ENCODE measurements at places on chromosomes 5 and 9.

- no peak for DNase-seq
Observed at GRCh38 chr9:105318729-105319191, 74.3 kb downstream of the SLC44A1 start.

DNA sequence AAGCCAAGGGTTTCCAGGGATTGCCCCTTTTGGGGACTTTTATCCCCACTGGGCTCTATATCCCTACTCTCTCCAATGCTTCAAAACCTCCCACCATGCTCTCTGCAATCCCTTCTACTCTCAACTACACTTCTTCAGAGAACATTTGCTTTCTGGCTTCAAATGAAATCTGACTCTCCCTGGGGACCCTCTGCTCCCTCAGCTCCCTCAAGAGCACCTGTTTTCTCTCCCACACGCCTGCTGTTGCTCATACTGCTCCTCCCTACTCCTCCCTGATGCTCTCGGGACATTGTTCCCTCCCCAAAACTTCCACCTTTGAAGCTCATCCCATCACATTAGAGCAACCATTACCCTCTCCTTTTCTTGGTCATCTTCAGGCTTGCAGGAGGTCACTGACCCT lies 344.9 kb downstream of the CDK5RAP2 start:
- no peak for DNase-seq

DNA sequence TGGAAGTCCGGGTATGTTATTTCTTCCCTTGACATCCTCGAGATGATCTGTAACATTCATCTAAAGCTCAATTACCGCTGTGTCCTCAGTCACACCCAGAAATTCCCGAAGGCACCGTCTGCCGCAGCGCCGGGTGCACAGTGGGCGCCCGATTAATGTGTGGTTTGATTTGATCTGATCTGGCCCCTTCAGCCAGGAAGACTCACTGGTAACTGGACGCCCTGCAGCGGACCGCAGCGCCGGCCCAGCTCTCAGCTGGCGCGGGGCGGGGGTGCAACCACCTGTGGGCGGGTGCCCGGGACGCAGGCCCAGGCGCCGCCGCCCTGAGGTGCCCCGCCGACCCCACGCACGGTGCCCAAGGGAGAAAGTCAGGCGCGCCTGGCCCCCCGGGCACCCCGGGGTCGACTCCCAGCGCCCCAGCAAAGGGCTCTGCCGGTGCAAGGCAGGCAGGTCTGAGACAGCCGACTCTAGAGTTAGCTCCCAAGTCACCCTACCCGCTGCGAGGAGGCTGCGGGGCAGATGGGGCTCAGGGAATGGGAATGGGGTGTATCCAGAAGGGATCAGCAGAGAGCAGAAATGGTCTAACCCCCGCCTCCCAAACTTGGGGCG lies 1.7 kb downstream of the EPB41L4B start:
- no peak for DNase-seq

DNA sequence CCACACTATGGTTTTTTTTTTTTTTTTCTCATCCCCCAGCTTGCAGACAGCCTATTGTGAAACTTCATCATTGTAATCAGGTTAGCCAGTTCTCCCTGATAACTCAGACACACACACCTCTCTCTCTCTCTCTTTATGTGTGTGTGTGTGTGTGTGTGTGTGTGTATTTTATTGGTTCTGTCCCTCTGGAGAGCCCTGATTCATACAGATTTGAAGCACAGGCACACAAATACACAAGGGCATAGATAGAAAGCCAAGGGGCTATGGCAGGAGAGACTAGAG lies 20.6 kb upstream of the VCAN start:
- no peak for DNase-seq

DNA sequence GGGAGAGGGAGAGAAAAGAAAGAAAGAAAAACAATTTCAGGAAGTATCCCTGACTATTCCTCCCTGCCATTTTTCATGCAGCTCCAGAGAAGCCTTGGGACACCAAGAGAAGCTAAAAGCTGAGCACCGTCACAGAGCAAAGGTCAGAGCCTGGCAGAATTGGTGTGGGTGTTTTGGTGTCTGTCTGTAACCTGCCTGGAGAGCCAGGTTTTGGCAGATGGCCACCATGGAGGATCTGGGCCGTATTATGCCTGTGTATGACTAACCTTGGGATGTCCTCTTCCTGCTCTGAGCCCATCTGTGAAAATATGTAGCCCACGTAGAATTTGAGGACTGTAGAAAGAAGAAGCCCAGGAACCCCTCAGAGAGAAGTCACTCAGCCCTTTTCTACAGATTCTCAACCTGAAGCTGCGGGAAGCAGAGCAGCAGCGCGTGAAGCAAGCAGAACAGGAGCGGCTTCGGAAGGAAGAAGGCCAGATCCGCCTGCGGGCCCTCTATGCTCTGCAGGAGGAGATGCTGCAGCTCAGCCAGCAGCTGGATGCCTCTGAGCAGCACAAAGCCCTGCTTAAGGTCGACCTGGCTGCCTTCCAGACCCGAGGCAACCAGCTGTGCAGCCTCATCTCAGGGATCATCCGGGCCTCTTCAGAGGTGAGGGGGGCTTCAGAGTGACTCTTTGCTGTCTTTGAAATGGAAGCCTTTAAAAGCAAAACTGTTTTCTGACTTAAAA lies 18.8 kb downstream of the GLE1 start:
- DNase-seq = peak; percentile 28

- peak; percentile 92 for DNase-seq
Observed at GRCh38 chr5:56011835-56012234, 17.1 kb upstream of the IL6ST start.

DNA sequence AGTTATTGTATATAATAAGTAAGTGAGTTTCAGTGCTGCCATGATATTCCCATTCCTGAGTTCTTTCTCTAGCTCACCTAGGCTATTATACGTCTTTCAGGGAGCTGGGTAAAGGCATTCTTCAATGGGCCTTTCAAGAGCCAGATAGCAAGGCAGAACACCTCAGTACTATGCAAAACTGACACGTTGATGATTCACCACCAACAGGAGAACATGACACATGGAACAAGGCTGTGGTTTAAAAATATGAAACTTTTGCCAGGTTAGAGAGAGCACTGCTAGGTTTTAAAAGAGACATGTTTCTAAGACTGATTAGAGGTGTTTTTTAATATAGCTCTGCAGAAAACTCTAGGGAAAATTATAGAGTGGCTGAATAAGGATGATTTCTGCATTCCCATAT lies 95.9 kb downstream of the UGCG start:
- DNase-seq = peak; percentile 42

- no peak for DNase-seq
Observed at GRCh38 chr9:82106536-82106935, 118.0 kb downstream of the SPATA31D1 start.

- DNase-seq = peak; percentile 84
Observed at GRCh38 chr5:154779105-154779504, 23.9 kb downstream of the LARP1 start.

DNA sequence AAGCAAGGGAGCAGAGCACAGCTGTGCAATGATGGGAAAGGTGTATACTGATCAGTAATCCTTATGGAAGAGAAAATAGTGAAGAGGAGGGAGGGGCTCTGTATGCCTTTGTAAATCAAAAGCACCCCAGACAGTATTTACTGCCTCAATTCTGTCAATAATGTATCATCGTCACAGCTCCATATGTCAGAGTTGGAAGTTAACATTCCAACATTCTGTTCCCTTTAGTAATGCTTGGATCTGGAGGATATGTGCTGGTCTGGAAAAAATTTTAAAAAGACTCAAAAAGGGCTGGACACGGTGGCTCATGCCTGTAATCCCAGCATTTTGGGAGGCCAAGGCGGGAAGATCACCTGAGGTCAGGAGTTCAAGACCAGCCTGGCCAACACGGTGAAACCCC lies 310.4 kb downstream of the ACTL7B start:
- DNase-seq = no peak

GRCh38 chr9:25716220-25716872 lies 38.1 kb upstream of the TUSC1 start:
- DNase-seq = peak; percentile 74

GRCh38 chr9:16202914-16203728 lies 650.3 kb downstream of the CCDC171 start:
- DNase-seq = peak; percentile 90

- DNase-seq = no peak
Observed at GRCh38 chr9:88291856-88292255, 96.4 kb upstream of the SPIN1 start.

DNA sequence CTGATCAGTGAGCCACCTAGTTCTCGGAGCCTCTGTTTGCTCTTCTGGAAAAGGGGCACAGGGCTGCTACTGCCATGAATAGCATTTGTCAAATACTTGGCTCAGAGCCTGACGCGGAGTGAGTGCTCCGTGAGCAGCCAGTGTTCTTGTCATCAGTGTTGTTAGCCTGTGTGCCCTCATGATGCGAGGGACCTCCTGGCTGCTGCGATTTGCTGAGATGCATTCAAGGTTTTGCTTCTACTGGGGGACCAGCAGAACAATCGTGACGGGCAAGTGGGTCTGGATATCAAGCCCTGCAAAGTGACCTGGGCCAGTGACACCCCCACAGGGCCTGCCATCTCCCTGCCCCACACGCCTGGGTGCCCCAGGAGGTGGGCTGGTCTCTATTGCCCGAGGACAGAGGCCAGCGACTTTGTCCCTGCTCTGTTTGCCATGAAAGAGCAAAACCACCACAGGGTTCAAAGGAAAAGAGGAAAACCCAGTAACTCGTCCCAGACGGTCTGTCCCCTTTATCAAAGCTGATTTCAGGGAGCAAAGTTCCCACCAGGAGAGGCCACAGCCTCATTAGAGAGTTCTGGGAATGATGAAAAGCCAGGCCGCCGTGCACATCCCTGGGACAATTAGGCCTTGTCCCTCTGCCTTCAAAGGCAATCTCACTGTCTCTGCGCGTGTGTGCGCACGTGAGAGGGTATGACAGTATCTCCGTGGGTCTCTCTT lies 86.5 kb upstream of the LMX1B start:
- no peak for DNase-seq

DNA sequence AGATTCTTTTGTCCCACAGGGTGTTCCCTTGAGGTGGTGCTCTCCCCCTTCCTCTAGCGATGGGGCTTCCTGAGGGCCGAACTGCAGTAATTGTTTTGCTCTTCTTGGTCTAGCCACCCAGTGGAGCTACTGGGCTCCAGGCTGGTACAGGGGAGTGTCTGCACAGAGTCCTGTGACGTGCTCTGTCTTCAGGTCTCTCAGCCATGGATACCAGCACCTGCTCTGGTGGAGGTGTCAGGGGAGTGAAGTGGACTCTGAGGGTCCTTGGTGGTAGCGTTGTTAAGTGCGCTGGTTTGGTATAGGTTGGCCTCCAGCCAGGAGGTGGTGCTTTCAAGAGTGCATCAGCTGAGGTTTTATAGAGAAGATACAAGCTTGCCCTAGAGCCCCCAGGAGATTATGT lies 20.4 kb upstream of the CEP72 start:
- no peak for DNase-seq

GRCh38 chr5:17255471-17256021 lies 38.1 kb downstream of the BASP1 start:
- DNase-seq = peak; percentile 27

DNA sequence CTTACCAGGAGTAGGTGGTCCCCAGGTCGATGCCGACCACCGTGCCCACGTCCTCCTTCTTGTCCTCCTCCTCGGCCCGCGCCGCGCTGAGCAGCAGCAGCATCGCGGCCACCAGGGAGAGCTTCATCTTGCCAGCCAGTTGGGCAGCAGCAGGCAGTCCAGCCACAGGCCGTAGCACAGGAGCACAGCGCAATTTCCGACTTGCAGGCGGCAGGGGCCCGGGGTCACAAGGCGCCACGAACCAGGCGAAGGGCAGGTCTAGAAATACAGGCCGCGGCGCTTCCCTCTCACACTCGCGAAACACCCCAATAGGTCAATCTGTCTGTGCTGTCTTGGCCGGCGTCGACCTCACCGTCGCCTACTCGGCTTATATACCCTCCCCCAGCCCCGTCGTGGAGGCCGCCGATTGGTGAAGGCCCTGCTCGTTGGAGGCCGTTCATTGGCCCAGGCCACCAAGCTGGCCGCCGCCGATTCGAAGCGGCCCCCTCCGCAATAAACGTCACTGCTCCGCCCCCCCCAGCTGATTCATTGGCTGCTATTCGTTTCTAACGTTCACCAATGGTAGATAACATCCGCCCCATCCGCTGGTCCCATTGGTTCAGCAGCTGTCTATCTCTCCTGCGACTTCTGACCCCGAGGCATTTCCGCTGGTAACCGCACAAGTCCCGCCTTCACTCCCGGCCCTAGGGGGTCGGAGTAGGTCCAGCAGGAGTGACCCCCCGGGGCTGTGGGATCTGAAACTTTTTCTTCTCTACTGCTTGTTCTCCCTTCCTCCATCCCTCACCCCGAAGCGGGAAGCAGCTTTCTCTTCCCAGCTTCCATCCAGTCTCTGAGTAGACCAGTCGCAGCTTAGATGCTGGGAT lies at the start of gene HSPA5:
Gene HSPA5, minus strand, starts transcription at position 344 of the 863 bp plus-strand sequence. Its CDS starts 217 bp downstream, at position 127.
- DNase-seq = peak; percentile 100

DNA sequence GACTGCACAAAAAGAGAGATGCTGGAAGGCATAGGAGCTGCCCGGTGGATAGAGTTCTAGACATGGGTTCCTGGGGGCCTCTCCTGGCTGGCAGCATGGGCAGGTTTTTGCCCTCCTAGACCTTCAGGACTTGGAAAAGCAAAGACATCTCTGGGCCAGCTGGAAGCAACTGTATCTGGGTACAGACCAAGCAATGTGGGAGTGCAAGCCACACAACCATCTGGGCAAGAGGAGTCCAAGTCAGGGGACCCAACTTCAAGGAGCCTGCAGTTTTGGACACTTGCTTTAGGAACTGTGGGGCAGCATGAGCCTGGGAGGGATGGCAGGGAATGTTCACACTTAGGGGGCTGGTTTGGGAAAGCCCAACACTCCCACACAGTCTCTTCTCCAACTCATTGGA lies 323.3 kb downstream of the GADD45G start:
- no peak for DNase-seq

- DNase-seq = no peak
Observed at GRCh38 chr5:131288328-131288727, 24.5 kb downstream of the CDC42SE2 start.

GRCh38 chr9:5714501-5715401 lies 85.8 kb downstream of the RIC1 start:
- peak; percentile 21 for DNase-seq

DNA sequence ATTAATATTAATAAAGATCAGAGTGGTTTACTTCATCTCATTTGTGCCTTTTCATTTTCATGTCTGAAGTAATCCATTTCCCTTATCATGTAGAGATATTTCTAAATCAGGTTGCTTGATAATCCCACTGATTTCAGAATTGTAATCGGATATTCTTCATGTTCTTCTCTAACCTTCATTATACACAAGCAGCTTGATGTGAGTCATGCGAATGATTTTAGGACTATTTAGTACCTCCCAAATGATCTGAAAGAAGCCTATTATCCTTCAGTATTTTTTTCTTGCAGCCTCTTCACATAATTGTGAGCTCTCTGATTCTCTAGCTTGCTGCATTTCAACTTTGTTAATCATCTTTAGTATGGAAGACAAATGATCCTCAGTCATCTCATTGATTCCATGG lies 182.0 kb downstream of the GIN1 start:
- peak; percentile 7 for DNase-seq

- DNase-seq = peak; percentile 83
Observed at GRCh38 chr5:33369485-33370465, 71.0 kb upstream of the TARS1 start.

- no peak for DNase-seq
Observed at GRCh38 chr5:34738381-34738780, 82.3 kb downstream of the RAI14 start.

GRCh38 chr9:121989010-121989409 lies 104.1 kb downstream of the TTLL11 start:
- DNase-seq = no peak

GRCh38 chr9:107895501-107896001 lies 406.0 kb upstream of the KLF4 start:
- DNase-seq = peak; percentile 56
